ENCODE measurements at places on chromosomes 5 and 9.

DNA sequence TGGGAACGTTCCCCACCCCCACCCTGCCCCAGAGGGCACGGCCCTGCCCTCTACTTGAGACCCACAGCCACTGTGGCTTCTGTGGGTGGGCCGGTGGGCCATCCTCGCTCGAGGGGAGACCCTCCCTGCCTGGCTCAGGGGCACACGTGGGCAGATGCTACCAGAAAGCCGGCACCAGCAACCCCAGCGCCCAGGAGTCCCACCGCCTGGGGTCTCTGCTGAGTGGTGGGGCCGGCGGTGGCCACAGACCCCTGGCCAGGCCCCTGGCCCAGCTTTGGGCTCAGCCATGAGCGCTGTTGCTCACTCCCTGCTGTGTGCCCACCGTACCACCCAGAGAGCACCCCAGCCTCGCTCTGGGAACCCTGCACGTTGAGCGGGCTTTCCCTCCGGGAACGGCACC lies 16.5 kb upstream of the NRARP start:
- no peak for DNase-seq

DNA sequence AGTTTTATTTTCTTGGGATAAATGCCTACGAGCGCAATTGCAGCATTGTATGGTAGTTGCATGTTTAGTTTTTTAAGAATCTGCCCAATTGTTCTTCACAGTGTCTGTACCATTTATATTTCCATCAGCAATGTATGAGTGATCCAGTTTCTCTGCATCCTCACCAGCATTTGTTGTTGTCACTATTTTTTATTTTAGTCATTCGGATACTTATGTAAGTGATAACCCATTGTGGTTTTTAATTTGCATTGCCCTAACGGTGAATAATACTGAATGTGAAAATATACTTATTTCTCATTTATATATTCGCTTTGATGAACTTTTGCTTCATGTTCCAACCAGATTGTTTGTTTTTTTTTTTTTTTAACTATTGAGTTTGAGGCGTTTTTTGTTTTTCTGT lies 33.7 kb upstream of the PWWP2A start:
- no peak for DNase-seq

DNA sequence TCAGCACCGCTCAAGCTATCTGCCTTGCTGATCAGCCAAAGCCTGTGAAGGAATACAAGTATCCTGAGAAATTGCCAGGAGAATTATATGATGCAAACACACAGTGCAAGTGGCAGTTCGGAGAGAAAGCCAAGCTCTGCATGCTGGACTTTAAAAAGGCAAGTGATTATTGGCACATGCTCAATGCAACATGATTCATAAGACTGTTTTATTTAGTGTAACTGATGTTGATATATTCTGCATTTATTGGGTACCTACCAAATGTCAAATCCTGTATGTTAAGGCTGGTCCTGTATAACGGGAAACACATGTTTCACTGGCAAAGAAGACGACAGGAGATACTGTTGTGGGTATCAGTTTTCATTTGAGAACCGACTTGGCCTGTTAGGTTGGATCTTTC lies 69.0 kb downstream of the ADAMTS16 start:
- DNase-seq, result no peak

- no peak for DNase-seq
Observed at GRCh38 chr9:23812673-23813072, 13.4 kb downstream of the ELAVL2 start.

DNA sequence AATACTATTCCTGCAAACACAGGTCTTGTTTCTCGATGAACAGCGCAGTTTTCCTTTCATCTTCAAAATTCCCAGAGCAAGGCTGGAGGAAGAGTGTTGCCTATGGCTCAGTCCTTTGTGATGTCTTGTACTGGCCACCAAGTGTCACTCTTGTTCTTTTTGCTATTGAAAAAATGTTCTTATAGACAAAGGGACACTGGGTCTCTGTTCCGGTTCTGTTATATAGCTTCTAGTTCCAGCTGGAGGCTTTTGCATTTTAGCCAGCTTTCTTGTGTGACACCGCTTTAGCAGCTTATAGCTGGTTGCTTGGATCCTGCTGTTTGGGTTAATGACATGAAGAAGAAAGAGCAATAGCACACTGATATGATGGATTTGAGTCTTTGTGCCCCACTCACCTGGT lies 343.7 kb upstream of the KCNN2 start:
- DNase-seq, result no peak

GRCh38 chr5:88145221-88145610 lies 123.4 kb downstream of the TMEM161B start:
- no peak for DNase-seq

GRCh38 chr9:133187561-133188005 lies 21.5 kb downstream of the OBP2B start:
- no peak for DNase-seq

GRCh38 chr9:36862206-36863145 lies 171.6 kb downstream of the PAX5 start:
- no peak for DNase-seq

DNA sequence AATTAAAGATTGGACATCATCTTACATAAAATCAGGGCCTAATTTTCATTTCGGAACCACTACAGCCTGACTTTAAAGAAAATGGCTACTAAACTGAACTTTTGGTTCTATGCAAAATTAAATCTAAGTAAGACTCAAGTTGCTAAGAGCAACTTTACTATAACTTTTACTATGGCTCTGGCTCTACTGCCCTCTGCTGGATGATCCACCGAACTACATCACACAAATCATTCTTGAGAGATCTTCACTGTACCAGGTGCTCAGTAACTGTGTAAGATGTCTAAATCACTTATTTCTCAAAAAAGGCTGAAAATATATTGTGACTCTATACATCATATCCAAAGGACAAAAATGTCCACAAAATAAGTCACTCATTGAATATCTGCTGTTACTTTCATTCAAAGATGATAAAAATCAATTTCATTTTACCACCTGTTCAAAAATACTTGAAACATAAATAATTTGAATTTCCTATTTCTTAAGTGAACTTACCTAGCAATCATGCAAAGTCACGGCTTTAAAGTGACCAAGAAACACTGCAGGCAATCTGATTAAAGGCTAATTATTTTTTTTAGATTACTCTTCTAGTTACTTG lies 13.5 kb downstream of the MOCS2 start:
- peak; percentile 62 for DNase-seq

Measured in stimulated activated CD4-positive, alpha-beta T cell treated with anti-CD3 and anti-CD28 coated beads, Interleukin-2, amount 100 ng/mL, for 48 hours (primary cell).